ENCODE measurements at places on chromosomes 2 and 18. TPM values are rescaled to one million over a fixed set of nuclear protein-coding genes. Genes with fewer than 3 reads are reported as not detected.

Gene TMEM198
- total RNA-seq: 0.54 TPM

Gene SLC5A7
- not detected for total RNA-seq

Gene RNU2-63P
- under 0.01 TPM for total RNA-seq

Gene AGFG1
- 59.2 TPM for total RNA-seq

Gene ERFE
- 0.27 TPM for total RNA-seq
